Common myeloid progenitor, CD34-positive (primary cell): ENCODE measurements at places on chromosomes 13 and 19.

DNA sequence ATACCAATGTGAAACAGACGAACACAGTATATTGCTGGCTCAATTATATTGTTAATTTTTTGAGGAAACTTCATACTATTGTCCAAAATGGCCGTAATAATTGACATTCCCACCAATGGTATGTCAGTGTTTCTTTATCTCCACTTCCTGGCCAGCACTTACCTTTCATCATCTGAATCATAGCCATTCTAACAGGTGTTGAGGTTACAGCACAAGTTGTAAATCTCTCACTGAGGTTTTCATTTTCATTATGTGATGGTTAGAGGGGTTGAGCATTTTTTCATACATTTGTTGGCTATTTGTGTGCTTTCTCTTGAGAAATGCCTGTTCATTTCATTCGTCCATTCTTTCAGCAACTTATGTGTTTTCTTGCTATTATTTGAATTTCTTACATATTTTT, 824.0 kb downstream of the UQCRFS1 start:
- no peak for DNase-seq

DNA sequence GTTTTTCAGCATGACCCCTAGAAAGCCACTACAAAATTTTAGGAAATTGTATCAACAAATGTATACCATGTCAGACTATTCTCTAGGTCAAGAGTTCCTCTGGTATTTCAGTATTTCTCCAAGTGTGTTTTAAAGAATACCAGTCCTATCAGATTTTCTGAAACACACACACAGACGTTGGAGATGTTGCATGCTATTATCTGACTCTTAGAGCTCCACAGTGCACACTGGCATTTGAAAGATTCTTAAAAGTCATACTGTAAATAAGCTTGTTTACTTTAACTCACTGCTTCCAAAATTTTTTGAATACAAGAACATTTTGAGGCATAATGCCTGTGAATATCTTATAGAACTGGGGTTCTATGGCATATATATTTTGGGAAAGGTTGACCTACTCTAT, 33.8 kb upstream of the VWA8 start:
- DNase-seq, result no peak

- no peak for DNase-seq
Measured at GRCh38 chr13:44074611-44075010, 194.9 kb downstream of the LACC1 start.

GRCh38 chr19:29704562-29705558, 10.2 kb downstream of the C19orf12 start:
- DNase-seq, result no peak

- no peak for DNase-seq
Measured at GRCh38 chr13:96816874-96817273, 177.4 kb downstream of the OXGR1 start.

DNA sequence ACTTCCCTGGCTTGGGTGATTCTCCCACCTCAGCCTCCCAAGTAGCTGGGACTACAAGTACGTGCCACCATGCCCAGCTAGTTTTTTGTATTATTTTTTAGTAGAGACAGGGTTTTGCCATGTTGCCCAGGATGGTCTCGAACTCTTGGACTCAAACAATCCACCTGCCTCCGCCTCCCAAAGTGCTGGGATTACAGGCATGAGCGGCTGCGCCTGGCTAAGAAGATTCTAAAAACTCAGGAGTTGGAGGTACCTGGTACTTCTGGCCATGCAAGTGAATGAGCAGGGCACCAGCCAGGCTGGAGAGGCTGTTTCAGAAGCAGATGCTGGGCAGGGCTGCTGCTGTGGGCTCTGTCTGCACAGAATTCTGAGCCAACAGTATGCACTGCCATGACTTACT, 6.1 kb downstream of the MZF1 start:
- DNase-seq, result no peak

GRCh38 chr19:14476673-14477401, 1.7 kb upstream of the PTGER1 start:
- DNase-seq, result peak; percentile 42

DNA sequence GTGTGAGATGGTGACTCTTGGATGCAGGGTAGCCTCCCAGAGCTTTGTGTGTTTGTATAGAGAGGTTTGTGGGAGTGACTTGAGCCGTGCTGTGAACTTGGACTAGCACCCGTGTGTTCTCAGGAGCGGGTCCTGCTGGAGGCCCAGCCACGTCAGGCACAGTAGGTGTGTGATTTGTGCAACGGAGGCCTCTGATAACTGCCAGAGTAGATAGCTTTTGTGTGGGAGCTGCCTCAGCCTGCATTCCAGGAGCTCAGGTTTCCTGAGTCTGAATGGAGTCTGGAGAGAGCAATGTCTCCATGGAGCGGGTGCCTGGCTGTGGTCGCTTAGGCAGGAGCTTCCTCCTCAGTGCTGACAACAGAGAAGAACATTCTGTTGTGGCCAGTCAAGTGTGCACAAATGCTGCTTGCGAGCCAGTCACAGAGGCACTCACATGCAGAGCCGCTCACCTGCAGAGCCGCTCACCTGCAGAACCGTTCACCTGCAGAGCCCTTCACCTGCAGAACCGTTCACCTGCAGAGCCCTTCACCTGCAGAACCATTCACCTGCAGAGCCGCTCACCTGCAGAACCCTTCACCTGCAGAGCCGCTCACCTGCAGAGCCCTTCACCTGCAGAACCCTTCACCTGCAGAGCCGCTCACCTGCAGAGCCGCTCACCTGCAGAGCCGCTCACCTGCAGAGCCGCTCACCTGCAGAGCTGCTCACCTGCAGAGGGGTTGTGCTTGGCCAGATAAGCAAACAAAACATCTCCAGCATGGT, 32.6 kb downstream of the TFDP1 start:
- no peak for DNase-seq

GRCh38 chr13:49580980-49581680, 4.2 kb downstream of the RCBTB1 start:
- DNase-seq, result no peak

GRCh38 chr13:20987599-20987998, 73.8 kb downstream of the LATS2 start:
- no peak for DNase-seq

- no peak for DNase-seq
Measured at GRCh38 chr13:111166882-111167675, 52.0 kb downstream of the ARHGEF7 start.

DNA sequence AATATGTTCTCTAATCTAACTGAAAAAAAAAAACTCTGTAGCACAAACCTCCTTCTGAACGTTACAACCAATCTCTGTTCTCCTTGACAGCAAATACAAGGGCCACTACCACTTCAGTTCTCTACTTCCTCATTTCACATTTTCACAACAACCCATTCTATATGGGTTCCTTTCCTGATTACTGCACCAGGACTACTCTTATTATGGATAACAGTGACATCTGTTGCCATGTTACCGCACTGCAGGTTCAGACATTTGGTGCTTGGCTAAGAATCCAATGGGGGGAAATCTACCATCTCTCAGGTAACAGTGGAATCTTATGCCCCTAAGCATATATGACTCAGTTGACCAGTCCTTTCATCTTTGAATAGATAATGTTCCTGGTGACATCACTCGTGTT, 11.6 kb upstream of the FPR3 start:
- DNase-seq, result peak; percentile 88

GRCh38 chr19:57465680-57466381, 8.9 kb upstream of the VN1R1 start:
- DNase-seq, result peak; percentile 40

- no peak for DNase-seq
Measured at GRCh38 chr13:63446329-63446728, 2030.7 kb upstream of the PCDH20 start.

DNA sequence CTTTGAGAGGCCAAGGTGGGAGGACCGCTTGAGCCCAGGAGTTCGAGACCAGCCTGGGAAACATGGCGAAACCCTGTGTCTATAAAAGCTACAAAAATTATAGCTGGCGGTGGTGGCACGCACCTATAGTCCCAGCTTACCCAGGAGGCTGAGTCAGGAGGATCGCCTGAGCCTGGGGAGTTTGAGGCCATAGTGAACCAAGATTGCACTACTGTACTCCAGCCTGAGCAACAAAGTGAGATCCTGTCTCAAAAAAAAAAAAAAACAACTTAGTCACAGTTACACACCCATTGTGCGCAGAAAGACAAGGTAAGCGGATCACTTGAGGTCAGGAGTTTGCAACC, 728 bp upstream of the DENND1C start:
- DNase-seq, result no peak

DNA sequence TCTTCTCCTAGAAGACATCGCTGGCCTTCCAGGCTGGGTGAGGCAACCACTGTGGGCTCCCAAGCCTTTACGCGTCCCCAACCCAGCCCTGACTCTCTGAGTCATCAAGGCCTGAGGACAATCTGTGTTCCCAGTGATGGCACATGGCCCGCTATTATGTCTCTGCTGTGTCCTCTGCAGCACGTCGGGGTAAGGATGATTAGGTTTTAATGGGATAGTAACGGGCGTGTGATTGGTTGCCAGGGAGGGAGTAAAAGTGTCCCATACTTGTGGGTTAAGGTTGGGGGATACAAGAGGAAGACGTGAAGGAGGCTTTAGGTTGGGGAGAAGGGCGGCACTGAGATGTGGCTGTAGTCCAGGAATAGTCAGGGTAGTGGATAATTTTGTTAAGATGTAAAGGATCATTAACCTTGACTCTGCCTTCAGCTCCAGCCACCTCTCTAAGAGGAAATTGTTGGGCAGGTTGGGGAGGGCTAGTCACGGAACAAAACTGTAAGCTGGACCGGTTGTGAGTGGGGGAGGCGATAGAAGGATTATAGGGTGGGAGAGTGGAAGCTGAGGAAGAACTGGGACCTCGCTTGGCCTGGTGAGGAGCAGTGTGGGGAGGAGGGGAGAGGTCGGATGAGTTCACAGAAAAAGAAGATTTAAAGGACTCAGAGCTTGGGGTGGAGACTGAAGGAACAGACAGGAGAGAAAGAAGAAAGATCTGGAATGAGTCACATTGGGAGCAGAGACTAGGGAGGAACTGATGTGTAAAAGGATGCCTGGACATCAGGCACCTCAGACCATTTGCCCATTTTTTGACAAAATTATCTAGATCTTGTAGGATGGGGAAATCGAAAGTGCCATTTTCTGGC, 27.9 kb upstream of the IGFL1 start:
- no peak for DNase-seq

DNA sequence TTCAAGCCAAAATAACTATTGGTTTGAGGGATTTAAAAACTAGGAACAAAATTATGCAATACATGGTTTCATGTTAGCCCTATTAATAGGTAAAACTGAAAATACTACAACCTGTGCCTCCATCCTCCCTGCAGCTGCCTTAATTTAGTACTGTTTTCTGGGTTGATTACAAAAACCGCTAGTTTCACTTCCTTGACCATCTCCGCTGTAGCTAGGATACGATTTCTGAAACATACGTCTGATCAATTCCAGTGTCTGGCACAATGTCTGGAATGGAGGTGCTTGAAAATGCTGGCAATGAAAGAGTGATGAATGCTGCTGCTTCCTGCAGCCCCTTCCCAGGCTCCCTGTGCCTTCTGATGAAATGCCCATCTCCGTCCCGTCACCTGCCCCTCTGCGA, 273.5 kb downstream of the SHISA2 start:
- no peak for DNase-seq

DNA sequence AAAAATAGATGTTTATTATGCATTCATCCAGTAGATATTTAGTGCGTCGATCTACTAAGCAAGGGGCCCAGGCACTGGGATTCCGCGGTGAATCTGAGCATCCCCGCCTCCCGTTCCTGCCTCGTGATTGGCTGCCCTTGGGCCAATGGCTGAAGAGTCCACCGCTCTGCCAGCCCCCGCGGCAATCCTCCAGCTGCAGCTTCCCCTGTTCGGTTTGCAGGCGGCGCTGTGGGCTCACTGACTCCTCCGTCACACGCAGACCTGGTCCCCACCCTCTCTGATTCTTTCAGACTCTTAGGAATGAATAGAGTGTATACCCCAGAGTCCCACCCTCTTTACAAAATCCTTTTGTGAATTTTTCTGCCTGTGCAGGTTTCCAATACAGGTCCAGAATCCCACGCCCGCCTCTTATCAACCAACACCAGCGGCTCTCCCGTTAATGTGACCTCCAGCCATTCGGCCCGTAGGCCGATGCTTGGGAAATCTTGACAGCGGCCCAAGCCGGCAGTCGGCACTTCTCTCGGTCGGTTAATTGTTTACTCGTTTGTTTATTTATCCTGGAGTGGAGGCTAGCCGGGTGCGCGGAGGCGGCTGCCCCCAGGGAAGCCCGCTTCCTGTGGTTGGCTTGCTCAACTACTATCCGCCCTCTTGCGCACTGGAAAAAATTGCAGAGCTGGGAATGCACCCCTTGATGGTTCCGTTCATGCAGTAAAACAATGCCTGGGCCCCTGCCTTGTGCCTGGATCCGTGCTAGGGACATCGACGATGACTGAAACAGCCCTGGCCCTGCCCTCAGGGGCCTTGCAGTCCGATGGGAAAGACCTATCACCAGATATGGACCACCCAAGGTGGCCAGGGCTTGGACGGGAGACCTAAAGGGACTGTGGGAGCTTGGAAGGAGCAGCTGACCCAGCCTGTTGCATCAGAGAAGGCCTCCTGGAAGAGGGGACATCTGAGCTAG, 4.5 kb upstream of the ARHGAP35 start:
- peak; percentile 93 for DNase-seq

DNA sequence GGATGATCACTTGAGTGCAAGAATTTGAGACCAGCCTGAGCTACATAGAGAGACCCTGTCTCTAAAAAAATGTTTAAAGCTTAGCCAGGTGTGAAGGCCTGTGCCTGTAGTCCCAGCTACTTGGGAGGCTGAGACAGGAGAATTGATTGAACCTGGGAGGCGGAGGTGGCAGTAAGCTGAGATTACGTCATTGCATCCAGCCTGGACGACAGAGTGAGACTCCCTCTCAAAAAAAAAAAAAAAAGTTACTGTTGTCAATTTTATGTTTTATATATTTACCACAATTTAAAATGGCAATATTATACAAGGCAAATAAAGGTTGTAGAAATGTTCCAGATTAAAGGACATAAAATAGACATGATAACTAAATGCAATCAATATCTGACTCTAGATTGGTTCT, 29.2 kb downstream of the WDR87 start:
- no peak for DNase-seq

DNA sequence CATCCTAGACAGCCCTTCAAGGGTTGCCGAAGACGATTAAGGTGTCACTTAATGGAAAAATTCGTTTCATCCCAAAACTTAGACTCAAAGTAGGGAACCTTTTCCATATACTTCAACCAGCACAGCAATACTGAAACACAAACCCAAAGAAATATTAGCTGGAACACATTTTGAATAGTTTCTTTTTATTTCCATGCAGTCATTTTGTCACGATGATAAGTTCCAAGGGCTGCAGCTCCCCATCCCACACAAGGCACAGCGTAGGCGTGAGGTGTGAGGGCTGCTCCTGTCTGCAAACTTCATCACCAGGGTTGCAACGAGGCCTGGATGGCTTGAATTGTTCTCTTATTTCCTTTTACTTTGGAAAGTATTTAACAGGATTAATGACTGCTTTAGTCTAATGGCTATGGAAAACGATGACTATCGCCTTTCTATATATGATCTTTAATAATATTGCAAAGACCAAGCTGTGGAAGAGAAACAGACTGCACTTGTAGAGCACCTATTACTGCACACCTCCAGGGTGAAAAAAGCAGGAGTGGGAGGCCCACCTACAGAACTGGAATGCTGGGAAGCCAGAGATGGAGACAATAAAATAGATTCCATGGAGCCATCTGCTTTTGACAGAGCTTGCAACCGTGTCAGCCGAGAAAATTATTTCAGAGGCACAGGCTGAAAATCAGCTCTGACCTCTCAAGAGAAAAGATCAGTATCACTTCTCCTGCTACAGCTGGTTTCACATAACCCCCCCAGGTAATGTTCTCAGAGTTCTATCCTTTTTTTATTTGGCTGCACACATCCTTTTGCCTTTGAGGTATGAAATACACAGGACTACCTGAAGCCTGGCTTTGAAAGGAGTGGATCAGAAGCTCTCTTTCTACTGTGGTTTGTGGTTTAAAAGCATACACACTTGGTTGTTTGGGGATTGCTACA, 274.5 kb upstream of the NBEA start:
- no peak for DNase-seq

GRCh38 chr13:39189778-39190177, 151.5 kb downstream of the NHLRC3 start:
- no peak for DNase-seq
